NCI-H2171 (cell line): ENCODE measurements at places on chromosomes 6 and 20.

DNA sequence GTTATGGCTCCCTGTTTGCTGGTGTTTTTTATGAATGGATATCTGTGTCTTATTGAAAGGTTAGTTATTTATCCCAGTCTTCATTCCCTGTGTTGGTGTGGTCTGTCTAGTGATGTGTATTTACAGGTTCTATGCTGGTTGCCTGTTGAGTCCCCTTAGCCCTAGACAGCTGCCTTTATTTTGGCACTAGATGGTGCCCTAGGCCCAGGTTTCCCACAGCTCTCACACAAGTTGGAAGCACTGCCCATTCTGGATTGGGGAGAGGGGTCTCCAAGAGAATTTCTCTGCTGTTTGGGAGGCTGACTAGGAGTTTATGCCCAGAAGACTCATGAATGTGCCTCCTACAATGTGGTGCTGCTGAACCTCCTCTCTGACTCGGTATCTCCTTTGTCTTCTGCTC, 12.4 kb downstream of the GRM1 start:
- peak; percentile 18 for DNase-seq

DNA sequence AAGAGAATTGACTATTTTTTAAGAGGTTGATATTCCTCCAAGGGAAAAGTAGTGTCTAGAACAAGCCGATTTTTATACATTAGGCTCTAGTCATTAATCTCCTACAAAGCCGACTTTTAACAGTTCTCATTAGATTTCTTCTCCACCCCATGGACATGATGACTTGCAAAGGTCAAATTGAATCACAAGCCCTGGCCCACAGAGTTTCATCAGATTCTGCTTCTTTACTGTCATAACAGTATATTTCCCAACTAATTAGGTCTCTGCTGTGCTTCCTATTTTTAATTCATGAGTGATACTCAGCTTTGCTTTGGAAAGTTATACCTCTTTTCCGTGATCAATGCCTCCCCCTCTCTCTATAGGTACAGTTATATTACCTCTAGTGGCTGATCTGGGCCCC, 90.6 kb upstream of the ADGRB3 start:
- no peak for DNase-seq

GRCh38 chr6:6889601-6890000, 218.2 kb upstream of the RREB1 start:
- no peak for DNase-seq

DNA sequence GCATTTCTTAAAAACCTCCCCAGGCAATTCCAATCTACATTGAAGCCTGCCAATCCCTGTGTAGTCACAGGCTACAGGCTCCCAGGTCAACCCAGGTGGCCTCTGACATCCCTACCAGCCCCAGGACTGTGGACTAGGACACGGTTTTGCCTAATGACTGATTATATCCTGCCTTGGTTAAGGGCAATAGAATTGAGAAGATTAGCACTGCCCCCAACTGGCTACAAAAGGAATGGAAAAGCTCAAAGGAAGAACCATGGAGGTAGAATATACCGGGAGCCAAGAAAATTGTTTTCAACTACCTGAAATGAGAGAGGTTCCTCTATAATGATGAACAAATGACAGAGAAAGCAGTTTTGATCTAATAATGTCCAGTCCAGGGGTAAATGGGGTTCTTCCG, 421.1 kb upstream of the AGPAT4 start:
- DNase-seq = no peak

GRCh38 chr6:69449887-69450286, 346.9 kb downstream of the LMBRD1 start:
- DNase-seq = no peak

GRCh38 chr6:44024574-44025219, 102.6 kb downstream of the MRPL14 start:
- no peak for DNase-seq

- no peak for DNase-seq
These were observed 2.4 kb downstream of the HM13 start for GRCh38 chr20:31516651-31517050.

DNA sequence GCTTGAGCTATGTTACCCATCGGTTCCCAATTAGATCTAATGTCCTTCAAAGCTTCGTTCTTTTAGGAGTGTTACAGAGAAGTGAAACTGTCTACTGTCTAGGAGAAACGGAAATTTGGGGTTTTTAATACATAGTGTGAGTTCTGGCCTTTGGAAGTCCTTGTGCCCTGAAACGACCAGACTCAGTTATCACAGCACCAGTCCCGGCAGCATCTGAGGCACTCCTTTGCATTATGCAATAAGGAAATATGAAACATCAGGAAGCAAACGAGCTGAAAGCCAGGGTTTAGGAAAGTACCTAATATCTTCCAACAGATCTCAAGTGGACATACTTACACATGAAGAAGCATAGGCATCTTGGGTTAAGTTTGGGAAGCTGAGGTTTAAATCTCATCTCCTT, 61.8 kb upstream of the ADGRF1 start:
- DNase-seq = no peak

DNA sequence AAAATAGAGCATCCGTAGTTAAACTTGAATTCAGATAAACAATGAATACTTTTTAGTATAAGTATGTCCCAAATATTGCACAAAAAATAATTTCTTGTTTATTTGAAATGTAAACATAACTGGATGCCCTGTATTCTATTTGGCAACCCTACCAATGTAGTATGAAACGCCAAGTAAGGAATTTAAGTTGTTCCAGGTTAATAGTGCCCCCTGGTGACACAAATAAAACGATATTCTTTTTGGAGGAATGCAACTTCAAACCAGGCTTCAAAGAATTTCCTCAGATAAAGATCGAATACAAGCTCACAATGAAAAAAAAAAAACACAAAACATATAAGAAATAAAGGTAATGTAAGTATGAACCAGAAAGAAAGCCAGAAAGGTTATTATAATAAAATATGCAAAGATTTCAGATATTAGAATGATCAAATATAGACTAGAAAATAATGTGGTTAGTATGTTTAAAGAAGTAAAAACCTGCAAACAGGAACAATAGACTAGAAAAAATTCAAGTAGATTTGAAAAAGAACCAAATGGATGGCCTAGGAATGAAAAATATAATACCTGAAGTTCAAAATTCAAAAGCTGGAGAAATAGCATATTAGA, 18.4 kb upstream of the AKAP7 start:
- no peak for DNase-seq

DNA sequence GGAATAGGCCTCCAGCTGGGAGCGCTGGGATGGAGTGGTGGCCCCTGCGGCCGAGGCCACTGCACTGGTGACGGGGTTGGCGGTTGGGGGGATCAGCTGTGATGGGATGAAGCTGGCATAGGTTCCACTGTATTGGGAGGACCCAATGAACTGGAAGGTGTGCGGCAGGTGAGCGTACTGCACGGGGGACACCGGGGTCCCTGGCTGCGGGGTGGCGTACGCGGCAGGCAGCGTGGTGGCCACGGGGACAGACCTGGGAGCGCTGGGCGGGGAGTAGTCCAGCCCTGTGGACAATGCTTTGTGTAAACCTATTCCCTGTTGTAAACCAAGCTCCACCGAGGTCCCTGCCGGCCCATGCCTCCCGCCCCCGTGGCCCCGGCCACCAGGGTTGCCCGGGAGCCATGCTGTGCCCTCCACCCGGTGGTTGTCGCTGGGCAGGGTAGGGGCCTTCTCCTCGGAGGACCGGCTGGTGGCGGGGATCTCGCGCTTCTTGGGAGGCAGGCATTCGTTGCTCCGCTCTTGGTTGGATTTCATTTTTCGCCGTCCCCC, 89.5 kb downstream of the GMPR start:
- no peak for DNase-seq

DNA sequence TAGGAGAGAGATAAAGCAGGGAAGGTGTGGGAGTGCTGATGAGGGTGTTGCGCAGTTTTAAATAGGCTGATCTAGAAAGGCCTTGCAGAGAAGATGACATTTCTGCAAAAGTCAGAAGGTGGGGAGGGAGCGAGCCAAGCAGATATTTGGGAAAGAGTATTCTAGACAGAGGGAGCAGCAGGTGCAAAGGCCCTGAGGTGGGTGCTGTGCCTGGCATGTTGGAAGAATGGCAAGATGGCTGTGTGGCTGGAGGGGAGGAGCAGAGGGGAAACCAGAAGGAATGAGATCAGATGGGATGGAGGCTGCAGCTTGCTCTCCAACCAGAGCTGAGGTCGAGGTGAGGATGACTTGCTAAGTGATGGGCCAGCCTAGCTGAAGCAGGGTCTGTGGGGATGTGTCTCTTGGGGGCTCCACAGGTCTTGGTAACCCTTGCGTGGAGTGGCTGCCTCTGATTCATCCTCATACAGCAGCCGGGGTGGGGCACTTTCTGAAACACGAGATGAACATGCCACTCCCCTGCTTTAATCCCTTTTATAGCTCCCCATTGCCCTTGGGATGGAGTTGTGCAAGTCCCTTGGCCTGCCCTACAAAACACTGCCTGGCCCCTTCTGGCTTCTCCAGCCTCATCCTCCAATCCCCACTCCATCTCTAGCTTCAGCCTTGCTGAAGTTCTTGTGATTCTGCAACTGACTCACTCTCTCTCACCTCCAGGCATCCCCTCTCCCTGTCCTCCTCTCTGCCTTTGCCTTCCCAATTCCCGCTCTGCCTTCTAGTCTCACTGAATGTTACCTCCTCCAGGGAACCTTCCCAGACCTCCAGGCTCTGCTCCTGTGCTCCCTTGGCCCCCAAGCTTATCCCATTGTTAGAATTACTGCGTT, 94.1 kb downstream of the CDH22 start:
- no peak for DNase-seq

DNA sequence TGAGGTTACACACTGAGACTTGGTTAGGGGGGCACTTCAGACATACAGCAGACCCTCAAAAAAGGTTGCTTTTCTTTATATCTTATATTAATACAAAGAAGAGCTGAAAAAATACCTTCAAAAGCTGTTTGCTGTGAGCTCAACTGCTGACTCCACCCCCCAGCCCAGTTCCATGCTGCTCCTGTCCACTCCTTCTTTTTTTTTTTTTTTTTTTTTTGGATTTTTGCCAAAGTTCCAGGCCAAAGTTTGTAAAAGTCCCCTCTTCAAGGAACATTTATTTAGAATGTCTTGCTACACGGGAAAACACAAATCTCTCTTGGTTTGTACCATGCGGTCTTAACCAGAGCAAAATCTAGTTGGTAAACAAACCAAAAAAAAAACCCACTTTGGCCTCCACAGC, 85.3 kb upstream of the AKAP12 start:
- no peak for DNase-seq

- DNase-seq = no peak
These were observed 16.4 kb downstream of the NFATC2 start for GRCh38 chr20:51526106-51526470.

- no peak for DNase-seq
These were observed 71.9 kb upstream of the CNR1 start for GRCh38 chr6:88238065-88238464.

GRCh38 chr20:46119028-46119546, 973 bp downstream of the CD40 start:
- no peak for DNase-seq

DNA sequence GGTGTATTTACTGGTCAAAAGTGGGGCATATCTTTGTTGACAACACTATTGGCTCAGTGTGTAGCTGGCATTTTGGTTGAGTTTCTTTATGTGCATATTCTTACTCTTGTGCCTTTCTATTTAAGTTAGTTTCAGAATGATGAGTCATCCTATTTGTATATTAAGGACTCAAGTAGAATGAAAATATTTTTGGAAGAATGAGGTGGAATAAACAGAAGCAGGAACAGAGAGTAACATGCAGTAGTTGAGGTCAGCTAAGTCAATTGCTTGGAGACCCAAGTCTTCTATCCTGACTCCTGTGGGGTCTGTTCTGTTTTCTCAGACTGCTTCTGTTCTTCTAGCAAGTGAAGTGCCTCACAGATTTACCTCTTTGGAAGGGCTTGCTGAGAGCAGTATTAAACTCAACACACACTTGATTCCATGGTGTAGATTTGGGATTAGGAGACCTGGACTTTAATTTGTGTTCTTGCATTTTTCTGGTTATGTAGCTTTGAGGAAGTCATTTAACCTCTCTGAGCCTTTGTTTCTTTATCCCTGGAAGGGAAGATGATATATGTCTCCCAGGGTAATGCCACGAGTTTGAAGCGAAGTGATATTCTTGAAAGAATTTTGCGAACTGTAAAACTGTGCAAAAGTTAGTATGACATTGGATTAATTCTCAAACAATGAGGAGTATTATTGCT, 324.3 kb downstream of the QKI start:
- DNase-seq = no peak

GRCh38 chr6:144064402-144065212, 30.8 kb downstream of the SF3B5 start:
- DNase-seq = peak; percentile 33

- no peak for DNase-seq
These were observed 166.1 kb downstream of the HS3ST5 start for GRCh38 chr6:114176726-114177125.

GRCh38 chr20:24585796-24586522, 116.5 kb downstream of the SYNDIG1 start:
- DNase-seq = no peak

DNA sequence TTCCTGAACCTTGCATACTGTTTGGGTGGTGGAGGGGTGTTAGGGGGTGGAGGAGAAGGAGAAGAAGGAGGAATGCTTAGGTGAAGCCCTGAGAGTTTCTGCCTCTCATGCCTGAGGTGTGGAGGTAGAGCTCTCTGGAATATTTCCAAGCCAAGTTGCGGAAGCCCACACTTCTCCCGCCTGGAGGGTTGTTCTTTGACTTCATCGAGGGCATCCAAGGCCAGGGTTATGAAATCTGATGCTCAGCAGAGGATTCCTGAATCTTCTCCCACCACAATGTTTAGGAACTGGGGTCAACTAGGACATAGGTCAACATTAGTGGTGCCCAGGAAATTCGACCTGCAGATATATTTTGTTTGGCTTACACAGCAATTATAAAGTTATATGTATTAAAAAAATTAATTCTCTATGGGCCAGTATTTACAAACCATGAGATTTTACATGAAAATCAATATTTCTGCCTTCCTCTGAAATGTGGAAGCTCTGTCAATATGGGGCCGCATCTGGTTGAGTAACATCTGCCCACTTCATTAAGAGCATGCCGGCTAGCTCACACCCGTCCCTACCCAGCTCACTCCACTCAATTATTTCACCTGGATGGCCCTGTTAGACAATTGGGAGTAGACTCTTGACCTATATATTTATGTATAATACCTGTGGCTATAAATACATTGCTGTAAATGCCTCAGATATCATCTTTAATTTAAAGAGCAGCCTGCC, 257.1 kb upstream of the ZFP64 start:
- DNase-seq = no peak

- DNase-seq = peak; percentile 79
These were observed 3.1 kb downstream of the MTCL3 start for GRCh38 chr6:127515794-127516661.

DNA sequence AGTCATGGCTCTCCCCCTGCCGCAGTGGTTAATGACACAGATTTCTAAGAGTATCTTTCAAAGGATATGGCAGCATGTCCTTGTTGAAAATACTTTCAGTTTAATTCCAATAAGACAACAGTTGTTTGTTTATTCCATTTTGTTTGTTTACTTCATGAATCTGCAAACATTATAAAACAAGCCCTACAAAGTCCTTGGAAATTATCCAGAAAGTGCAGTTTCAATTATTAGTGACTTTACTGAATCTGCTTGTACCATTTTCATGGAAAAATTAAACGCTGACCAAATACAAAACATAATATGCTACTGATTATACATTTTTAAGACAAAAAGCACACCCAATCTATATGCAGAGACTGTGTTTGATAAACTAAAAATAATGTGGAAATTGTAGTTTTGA, 3.3 kb downstream of the HEY2 start:
- DNase-seq = no peak

- DNase-seq = no peak
These were observed 22.0 kb upstream of the SLC2A12 start for GRCh38 chr6:134074151-134075055.
